ENCODE measurements at places on chromosomes 12 and 14.

DNA sequence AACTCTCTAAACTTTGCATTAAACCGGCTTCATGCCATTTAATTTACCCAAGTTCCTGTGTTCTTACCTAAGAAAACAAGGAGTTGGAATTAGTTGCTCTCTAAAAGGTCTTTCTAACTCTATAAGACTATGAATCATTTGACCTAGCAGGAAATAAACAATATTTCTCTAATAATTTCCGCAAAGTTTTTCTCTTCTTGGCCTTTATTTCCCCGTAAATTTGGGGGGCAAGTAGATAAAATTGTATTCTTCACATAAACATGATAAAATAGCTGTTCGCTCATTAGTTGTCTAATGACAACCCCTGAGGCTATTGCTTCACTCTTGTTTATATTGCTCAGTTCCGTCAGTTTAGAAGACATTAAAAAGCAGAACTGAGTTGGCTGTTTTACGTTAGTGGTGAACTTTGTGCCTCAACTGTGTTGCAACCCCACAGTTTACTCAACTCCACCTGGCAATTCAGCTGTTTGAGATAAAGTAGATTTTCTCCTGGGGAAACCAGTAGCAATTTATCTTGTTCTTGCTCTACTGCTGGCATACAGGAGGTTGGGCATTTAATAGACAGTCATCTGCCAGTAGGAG, 74.7 kb downstream of the BTG1 start:
- DNase-seq = no peak

DNA sequence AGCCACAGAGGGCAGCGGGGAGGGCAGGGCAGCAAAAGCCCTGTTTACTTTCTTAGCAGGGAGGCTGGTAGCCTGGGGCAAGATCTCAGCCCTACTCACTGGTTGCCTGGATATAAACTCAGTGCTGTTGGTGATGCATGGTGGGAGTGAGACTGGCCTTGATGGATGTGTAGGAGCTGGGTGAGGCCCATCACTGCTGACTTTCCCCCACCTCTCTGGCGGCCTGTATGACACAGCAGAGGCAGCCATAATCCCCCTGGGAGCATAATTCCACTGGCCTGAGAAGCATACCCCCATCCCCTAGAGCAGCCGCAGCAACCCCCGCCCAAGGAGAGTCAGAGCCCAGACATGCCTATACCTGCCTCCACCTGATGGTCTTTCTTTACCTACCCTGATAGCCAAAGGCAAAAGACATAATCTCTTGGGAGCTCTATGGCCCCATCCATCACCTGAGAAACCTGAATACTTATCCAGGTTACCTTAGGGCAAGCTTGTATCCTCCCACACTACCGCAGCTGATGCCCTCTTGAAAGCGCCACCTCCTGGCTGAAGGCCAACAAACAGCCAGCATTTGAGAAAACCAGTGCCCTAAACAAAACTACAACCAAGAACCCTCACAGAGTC, 59.3 kb downstream of the DNAI7 start:
- DNase-seq = no peak

DNA sequence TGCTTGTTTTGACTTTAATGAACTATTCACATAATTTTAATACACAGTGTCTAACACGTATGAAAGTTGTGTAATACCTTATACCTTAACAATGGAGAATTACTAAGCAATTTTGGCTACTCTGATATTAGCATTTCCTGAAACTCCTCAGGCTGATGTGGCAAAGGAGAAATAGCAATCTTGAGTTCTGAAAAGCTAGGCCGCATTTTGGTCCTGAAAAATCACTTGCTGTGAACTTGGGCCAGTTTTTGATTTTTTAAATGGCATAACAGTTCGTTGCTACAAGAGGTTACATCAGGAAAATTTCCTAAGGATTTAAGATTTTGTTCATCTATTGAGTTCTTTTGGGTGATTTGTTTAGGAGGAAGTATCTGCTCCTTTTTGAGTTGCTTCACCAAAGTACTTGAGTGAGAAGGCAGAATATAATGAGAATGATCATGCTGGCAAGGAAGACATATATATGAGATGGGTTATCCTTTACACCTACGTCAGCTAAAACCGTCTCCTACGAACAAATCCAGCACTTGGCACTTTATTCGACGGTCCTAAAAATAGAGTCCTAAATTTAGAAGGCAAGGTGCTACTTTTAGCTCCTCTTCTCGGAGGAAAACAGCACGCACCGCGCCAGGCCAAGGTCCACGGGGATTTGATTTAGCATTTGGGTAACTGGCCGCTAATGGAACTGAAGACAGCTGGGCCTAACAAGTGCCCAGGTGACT, 32.2 kb downstream of the MIA2 start:
- no peak for DNase-seq

DNA sequence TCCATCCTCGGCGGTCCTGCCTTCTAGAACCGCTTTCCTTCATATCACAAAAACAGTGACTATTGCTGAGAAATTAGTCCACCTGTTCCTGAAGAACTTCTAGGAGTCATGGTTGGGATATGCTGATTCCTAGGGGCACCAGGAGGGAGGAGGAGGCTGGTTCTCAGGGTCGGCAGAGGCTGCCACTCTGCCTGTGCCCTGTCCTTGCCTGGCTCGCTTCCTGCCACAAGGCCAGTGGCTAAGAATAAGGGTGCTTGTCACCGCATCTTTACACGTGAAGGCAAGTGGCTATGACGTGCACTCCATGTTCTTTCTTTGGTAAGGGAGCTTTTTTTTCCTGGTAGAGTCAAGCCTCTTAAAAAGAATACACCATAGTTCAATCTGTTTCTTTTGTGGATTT, 18.7 kb upstream of the DGLUCY start:
- DNase-seq = no peak

GRCh38 chr14:96090441-96091148, 51.4 kb downstream of the C14orf132 start:
- DNase-seq = no peak
